ENCODE measurements at places on chromosomes 5 and 9.

- no peak for DNase-seq
Measured at GRCh38 chr9:99601571-99602111, 220.0 kb upstream of the NR4A3 start.

- DNase-seq = no peak
Measured at GRCh38 chr9:81073821-81074220, 615.5 kb downstream of the TLE1 start.

DNA sequence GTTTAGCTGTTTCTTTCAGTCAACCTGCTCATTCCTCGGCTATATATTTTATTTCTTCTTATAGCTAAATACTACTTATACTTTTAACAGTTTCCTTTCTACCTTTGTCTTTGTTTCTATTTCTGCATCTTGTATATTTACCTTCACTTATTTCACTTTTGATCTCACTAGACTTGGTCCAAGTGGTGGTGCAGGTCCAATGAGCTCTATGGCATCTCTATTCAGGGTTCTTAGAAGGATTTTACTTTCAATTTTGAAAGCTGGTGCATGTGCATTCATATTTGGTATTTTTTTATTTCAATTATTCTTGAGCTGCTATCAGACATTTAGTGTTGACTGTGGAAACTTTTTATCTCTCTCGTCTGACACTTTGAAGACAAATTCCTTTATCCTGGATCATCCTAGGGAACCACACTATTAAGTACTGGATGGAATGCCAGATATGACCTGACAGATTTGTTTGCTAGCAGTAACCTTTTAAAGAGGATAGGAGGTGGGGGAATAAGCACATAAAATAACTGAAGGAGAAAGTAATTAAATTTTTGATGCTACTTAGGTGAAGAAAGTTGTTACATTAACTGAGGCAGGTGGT is 123.1 kb upstream of the PJA2 start:
- no peak for DNase-seq

DNA sequence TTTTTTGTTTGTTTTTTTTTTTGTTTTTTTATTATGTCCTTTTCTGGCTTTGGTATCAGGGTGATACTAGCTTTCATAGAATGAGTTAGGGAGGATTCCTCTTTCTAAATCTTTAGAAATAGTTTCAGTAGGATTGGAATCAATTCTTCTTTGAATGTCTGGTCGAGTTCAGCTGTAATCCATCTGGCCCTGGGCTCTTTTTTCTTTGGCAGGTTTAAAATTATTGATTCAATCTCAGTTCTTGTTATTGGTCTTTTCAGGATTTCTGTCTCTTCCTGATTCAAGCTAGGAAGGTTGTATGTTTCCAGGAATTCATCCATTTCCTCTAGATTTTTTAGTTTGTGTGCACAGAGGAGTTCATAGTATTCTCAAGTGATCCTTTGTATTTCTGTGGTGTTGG is 34.9 kb downstream of the IQGAP2 start:
- DNase-seq = no peak

- DNase-seq = no peak
Measured at GRCh38 chr5:176844281-176844680, 33.9 kb downstream of the UNC5A start.

- DNase-seq = peak; percentile 78
Measured at GRCh38 chr9:92133949-92134604, 18.9 kb upstream of the SPTLC1 start.

GRCh38 chr5:94820488-94820887 is 202.0 kb downstream of the SLF1 start:
- no peak for DNase-seq

GRCh38 chr5:147949711-147950573 is 43.6 kb upstream of the C5orf46 start:
- DNase-seq = peak; percentile 70

DNA sequence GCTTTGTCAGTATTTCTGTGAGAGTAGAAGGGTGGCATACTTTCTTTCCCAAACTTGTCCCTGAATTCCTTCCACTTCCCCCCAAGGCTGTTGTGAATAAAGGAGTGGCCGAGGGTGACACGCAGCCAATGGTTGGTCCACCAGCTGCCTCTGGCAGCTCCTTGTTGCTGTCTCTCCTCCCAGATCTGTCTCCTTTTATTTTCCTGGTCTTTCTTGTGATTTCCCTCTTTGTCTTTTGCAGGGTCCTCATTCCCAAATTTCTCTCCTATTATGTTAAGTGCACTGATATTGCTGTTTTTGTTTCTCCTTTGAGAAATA is 137.5 kb upstream of the HMHB1 start:
- no peak for DNase-seq

GRCh38 chr5:159990506-159990905 is 18.4 kb upstream of the TTC1 start:
- DNase-seq = no peak

All from NCI-H748 treated with DMSO at 0.1 percent for 48 hours (cell line).